HS-5 (cell line): ENCODE measurements at places on chromosomes 7 and 10.

DNA sequence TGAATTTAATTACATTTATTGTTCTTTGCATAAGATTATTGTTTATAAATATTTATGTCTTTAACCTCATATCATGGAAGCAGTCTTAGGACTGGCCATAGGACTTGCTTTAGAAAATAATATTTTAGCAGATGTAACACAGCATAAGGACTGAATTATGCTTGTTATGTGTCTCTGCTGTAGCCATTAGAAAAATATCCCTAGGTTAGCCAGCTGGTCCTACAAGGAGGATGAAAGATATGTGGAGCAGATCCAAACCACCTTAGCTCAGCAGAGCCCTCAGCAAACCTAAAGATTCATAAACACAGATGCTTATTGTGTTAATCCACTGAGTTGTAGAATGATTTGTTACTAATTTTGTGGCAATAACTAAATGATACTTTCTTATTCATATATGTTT, 166.0 kb upstream of the COL1A2 start:
- DNase-seq, result no peak

DNA sequence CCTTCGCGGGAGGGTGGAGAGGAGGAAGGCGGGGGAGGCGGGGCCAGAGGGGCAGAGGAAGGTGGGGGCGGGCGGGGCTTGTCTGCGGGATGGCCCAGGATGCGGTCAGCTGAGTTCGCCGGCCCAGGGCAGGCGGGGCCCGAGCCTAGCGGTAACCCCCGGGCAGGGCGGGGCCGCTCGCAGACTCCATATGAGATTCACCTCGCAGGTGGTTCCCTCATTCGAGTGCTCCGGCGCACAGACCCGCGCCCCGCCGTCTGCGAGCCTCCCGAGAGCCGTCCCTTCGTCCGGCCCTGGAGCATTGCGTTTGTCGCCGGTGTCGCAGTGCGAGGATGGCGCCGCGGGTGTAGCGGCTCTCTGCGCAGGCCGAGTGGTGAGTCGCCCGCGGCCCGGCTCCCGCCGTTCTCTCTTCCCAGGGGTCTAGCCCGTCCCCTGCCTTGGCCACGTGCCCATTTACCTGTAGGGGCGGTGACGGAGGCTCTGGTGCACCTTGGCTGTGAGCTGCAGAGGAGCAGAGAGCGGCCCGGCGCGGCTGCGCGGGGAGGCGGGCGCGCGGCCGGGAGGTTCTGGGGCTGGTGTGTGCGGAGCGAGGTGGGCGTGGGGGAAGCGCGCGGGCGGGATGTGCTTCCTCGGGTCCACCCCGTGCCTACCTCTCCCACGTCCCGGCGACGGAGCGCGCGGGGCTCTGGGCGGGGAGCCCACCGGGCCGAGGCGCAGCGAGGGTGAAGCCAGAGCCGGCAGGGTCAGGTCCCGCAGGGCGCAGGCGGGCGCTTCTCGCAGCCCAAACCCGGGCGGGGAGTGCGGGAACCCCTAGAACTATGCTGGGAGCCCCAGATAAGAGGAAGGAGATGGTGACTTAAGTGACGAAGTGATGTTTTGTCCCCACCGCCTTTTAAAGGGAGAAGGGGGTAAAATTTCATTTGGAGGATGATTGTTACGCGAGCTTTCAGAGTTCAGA, at the start of gene UPP1:
TSS of gene UPP1 (plus strand) at position 220 of the 958 bp plus-strand sequence. CDS start 5,519 bp downstream, outside the sequence.
- DNase-seq, result no peak

GRCh38 chr7:18109762-18110161, 82.1 kb upstream of the PRPS1L1 start:
- no peak for DNase-seq

DNA sequence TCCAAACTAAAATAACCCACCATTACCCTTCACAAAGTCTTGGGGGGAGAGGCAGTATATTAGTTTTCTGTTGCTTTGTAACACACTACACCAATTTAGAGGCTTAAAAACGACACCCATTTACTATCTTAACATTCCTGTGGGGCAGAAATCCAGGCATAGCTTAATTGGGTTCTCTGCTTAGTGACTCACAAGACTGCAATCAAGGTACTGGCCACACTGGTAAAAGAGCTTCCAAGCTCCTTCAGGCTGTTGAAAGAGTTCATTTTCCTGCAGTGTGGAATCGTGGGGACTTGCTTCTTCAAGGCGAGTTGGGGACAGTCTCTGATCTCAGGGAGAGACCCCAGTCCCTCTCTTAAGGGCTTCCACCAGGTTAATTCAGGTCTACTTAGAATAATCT, 139.1 kb downstream of the XPNPEP1 start:
- DNase-seq, result no peak

DNA sequence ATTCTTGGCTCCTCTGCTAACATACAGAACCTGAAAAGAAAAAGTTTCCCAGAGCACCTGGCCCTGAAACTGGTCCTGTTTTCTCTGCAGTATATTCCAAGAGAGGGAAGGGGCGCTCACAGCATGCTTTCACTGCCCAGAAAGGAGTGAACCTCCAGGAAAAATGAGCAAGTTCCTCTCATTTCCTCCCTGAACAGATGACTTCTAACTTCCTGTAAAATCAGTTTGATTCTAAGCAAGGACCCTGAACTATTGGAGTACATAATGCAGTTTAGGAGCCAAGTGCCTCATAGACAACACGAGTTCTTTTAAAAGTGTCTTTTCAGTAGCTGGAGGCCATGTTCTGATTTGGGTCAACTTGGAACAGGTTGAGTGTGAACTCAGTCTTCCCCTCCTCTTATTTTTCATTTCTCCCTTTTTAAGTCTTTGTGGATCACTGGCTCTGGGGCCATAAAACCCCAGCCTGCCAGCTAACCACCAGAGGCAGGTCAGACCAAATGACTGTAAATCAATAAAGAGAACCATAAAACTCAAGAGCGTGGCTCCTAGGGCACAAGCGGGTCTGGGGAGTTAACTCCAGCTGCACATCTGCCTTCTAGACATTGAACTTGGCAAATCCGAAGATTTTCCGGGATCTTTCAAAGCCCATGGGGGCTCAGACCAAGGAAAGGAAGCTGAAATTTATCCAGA, 5.9 kb upstream of the LRRC18 start:
- no peak for DNase-seq

DNA sequence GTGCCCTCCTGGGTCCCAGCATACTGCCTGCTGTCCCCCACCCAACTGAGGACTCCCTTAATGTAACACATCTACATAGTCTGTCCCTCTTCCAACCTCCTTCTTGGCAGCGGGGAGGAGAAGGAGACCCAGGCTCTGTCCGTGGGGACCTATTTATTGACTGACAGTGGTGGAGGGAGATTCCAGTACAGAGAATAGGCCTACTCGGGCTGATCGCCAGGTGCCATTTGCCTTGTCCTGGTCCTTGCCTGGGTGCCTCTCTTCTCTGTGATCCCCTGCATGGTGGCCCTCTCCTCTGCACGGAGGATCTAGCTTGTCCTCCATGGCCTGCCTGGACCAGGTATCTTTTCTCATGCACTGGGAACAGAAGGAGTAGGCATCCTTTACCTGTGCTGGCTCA, 17.0 kb downstream of the GHRHR start:
- DNase-seq, result no peak

DNA sequence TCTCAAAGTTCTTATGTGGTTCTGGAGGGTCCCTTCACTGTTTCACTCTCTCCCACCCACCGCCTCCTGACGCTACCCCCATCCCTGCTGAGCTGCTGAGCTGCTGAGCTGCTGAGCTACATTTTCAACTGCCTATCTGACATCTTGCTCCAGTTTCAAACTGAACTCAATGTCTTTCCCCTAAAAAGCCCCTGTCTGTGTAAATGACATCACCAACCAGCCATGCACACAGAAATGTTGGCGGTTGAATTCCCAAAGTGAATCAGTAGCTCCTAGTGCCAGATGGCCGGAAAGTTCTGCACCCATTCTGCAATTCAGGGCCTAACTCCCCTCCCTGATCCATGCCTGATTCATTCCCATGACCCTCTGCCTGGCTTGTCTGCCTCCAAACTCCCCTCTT, 71.2 kb downstream of the WNT2 start:
- peak; percentile 61 for DNase-seq

DNA sequence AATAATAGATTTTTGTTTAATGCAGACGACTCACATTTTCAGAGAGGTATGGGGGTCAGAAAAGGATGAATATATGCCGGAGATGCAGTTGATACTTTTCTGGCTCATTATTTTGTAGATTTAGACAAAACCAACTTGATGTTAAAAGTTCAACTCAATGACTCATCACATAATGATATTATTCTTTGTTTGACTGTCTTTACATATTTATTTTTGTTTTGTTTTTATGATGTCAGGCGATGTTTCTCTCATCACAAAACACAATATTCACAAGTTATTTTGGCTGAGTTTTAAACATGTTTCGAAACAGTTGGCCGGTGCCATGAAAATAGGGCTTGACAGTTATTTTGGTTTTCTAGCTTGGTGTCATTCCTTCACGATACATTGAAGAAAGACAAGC, 1.3 kb downstream of the GJD4 start:
- no peak for DNase-seq

DNA sequence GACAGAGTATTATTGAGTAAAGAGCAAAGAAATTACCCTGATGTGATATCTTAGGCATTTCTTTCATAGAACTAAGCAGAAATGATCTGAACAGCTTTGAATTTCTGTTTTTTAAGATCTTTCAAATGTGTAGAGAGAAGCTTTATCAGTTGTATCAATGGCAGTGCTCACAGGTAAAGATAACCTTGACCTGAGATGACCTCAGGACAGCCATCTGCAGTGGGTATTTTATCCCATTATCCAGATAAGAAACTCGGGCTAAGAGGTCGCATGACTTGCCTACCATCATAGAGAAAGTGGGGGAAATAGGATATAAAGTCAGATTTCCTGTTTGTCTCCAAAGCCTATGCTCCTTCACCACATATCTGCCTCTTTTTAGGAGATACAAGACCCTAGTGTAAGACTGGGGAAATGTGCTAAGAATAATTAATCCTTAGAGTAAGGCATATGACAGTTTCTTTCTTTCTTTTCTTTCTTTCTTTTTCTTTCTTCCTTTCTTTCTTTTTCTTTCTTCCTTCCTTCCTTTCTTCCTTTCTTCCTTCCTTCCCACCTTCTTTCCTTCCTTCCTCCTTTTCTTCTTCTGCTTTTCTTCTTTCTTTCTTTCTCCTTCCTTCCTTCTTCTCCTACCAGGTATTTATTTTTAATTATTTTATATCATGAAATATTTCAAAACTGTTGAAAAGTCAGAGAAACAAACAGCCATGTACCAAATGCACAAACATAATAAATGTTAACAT, 10.9 kb downstream of the PLA2G12B start:
- no peak for DNase-seq

- no peak for DNase-seq
Measured at GRCh38 chr7:116041615-116042014, 11.1 kb upstream of the TFEC start.

DNA sequence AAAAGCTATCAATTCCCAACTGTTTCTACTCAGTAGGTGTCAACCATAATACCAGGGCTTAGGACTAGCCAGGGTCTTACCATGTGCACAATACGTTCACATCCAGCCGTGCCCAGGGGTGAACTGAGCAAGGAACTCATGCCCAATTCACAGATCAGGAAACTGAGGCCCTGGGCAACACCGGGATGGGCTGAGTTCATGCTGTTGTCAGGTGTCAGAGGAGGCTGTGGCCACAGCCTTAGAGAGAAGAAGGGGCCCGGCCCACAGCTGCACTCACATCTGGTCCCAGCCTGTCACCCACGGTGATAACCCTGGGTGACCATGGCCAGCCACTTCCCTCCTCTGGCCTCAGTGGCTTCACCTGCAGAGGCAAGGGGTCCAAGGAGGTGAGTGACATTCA, 92.0 kb downstream of the FAM53B start:
- DNase-seq, result no peak

DNA sequence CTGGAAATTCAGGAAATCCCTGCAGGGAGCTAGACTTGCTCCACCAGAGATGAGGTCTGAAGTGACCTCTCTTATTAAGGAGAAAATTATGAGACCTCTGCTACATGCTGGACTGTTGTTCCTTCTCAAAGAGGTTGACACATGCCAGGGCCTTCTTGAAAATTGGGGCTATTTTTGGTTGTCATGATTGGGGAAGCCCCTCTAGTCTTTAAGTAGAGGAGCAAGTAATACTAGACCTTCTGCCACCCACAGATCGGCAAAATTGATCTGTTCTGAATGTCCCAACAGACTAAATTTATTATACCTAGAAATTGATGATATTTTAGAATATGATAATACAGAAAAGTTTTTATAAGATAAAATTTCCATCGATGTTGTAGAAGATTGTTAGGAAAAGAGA, 160.8 kb upstream of the GRB10 start:
- DNase-seq, result no peak

DNA sequence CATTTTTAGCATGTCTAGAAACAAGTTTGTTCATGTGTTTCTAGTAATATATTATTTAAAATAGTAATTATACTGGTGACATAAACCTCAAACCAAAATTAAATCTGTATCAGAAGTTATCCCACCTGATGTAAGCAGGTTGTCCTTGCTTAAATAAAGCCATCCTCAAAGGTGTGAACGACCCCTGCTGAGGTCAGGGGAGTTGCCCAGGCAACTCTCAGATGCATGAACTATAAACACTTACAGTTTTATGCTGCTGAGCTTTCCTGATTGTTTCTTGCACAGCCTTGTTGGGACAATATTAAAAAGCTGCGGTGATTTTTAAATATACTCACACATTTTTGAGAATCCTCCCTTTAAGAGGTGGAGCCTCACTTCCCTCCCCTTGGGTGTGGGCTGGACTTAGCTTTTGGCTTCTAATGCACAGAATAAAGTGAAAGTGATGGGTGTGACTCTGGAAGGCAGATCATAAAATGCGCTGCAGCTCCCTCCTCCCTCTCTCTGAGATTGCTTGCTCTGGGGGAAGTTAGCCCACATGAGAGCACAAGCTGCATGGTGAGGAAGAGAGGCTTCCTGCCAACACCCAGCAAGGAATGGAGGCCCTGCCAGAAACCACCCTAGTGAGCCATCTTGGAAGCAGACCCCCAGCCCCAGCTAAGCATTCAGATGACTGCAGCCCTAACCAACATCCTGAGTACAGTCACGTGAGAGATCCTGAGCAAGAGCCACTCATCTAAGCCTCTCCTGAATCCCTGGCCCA, 152.7 kb downstream of the SKIDA1 start:
- DNase-seq, result peak; percentile 54

GRCh38 chr7:70788276-70788675, 343.7 kb upstream of the GALNT17 start:
- DNase-seq, result no peak

GRCh38 chr7:156896388-156897022, 3.5 kb upstream of the LMBR1 start:
- DNase-seq, result no peak

- DNase-seq, result no peak
Measured at GRCh38 chr7:87146740-87147386, 5.4 kb upstream of the DMTF1 start.

- no peak for DNase-seq
Measured at GRCh38 chr7:98163704-98164494, 47.3 kb upstream of the BHLHA15 start.

- no peak for DNase-seq
Measured at GRCh38 chr10:78450807-78451485, 417.3 kb downstream of the RPS24 start.

- DNase-seq, result no peak
Measured at GRCh38 chr10:63155388-63156020, 22.4 kb downstream of the NRBF2 start.
